ENCODE measurements at places on chromosomes 1 and 21.

DNA sequence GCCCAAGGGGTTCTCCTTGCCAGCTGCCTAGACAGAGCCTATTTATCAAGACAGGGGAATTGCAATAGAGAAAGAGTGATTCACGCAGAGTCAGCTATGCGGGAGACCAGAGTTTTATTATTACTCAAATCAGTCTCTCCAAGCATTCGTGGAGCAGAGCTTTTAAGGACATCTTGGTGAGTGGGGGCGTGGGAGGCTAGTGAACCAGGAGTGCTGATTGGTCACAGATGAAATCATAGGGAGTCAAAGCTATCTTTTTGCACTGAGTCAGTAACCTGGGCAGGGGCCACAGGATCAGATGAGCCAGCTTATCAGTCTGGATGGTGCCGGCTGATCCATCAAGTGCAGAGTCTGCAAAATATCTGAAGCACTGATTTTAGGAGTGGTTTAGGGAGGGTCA, 64.8 kb upstream of the MRPS6 start:
- DNase-seq: no peak

DNA sequence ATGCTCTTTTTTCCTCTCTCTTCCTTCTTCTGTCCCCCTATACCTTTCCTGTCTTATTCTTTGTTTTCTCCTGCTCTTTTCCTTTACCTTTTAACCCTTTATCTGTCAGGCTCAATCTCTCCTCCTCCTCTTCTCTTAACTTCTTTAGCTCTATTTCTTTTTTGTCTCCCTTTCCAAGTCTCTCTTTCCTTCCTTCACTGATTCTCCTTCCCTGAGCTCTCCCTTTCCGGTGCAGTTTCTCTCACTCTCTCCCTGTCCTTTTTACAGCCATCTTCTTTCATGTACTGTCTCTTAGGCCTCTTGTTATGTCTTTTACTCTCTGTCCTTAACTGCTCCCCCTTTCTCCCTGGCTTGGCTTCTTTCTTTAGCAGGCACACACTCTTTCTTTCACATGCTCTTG, 12.0 kb downstream of the SLC30A7 start:
- DNase-seq: no peak

DNA sequence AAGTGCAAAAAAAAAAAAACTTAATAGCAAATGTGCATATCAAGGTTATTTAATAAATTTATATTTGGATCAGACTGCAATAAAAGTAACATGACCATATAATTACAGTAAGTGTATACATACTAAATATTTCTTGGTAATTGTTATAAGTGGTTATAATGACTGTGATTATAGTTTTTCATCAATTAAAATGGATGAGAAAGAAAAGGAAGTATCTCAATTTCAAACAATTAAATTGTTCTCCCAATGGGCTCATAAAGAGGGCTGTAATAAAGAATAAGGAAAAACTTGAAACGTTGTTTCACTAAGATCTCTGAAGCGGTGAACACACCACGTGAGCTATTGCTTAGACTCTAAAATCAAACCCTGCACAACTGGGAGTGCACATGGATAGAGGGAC, 104.1 kb downstream of the CDC42BPA start:
- no peak for DNase-seq

GRCh38 chr1:228555074-228555994, 68.2 kb downstream of the RNF187 start:
- DNase-seq: no peak

- DNase-seq: no peak
Observed at GRCh38 chr1:93964096-93964776, 55.0 kb upstream of the GCLM start.

DNA sequence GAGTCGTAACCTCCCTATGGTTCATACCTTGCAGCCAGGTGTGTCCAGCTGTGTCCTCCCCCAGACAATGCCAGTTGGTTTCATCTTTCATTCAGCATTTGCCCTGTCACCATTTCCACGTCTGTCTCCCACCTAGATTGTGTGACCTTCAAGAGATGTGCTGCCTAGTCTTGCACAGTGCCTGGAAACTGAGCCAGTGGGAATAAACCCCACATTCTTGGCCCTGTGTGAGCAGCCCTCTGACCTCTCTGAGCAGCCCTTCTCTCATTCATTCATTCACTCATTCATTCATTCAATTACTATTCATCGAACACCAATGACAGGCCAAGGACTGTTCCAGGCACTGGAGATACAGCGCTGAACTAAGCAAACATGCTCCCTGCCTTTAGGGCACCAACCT, 115.7 kb downstream of the GRIK3 start:
- DNase-seq: no peak

DNA sequence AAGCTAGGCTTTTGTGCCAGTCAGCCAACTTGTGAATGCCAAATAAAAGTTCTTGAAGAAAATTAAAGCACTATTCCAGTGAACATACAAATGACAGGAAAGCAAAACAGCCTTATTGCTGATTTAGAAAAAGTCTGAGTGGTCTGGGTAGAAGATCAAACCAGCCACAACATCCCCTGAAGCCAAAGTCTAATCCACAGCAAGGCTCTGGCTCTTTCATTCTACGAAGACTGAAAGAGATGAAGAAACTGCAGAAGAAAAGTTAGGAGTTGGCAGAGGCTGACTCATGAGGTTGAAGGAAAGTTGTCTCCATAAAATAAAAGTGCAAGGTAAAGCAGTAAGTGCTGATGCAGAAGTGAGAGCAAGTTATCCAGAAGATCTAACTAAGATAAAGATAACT, 65.9 kb downstream of the LHX4 start:
- no peak for DNase-seq

Measured in pancreas (tissue), 10 donors.